ENCODE measurements at places on chromosomes 6 and 20. TPM values are rescaled to one million over a fixed set of nuclear protein-coding genes. Genes with fewer than 3 reads are reported as not detected.

BFSP1 gene
- total RNA-seq: 4.6 TPM

CLPSL1 gene
- total RNA-seq: not detected

MRAP2 gene
- 1.8 TPM for total RNA-seq

RIPOR2 gene
- total RNA-seq: 0.73 TPM

ABRACL gene
- 46.2 TPM for total RNA-seq

WFDC12 gene
- total RNA-seq: not detected

PRR18 gene
- total RNA-seq: 0.15 TPM

TUBB2A gene
- total RNA-seq: 88.7 TPM

FUT9 gene
- total RNA-seq: not detected

TAF4 gene
- 16.9 TPM for total RNA-seq

CAPN11 gene
- total RNA-seq: 0.06 TPM

HTR1B gene
- total RNA-seq: 0.18 TPM

MAP1LC3A gene
- total RNA-seq: 30.5 TPM

ARMH2 gene
- not detected for total RNA-seq

GPSM3 gene
- total RNA-seq: 0.47 TPM

BICRAL gene
- 3.1 TPM for total RNA-seq

TTK gene
- total RNA-seq: 17.5 TPM

LAMA4 gene
- total RNA-seq: 1.5 TPM

NPEPL1 gene
- 36.0 TPM for total RNA-seq

C20orf204 gene
- total RNA-seq: 0.32 TPM

TEAD3 gene
- 5.7 TPM for total RNA-seq

TOX2 gene
- 14.2 TPM for total RNA-seq

NEURL2 gene
- total RNA-seq: 1.2 TPM

DACT2 gene
- total RNA-seq: 0.08 TPM

CLVS2 gene
- total RNA-seq: 0.17 TPM

TCF21 gene
- 0.07 TPM for total RNA-seq

GJA10 gene
- total RNA-seq: not detected

RSPO4 gene
- not detected for total RNA-seq

VGLL2 gene
- not detected for total RNA-seq

Data from A549 treated with Hydrocortisone at 1 μM for 4 hours (cell line).